ENCODE measurements at places on chromosomes 1 and 21. TPM values are rescaled to one million over a fixed set of nuclear protein-coding genes. Genes with fewer than 3 reads are reported as not detected.

GRCh38 chr1:201309416-201309815, 26.1 kb downstream of the PKP1 start:
- no peak for DNase-seq

DNA sequence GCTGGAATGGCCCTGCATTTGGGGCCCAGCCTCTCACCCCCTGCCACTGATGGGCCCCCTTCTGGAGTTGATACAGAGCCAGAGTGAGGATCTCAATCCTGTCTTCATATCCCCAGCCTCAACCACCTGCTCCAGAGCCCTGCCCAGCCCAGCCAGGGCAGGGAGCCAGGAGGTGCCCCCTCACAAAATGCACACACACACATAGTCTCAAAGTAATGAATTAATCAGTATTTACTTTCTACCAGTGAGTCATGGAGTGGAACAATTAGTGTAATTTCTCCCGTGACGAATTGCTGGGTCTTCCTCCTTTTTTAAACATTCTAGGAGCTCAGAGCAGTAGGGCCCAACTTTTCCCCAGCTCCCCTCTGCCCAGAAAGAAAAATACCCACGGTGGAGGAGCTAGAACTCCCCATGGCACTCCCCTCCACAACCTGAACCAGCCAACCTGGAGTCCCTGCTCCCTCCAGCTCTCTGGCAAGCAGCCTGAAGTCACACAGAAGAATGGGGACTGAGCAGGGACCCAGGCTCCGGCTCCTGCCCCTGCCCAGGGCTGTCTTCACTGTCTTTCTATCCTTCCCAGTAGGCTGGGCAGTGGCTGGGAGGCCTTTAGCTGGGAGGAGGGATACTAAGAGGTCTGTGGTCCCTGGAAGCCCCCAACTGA, 29.3 kb downstream of the SDC3 start:
- no peak for DNase-seq

DNA sequence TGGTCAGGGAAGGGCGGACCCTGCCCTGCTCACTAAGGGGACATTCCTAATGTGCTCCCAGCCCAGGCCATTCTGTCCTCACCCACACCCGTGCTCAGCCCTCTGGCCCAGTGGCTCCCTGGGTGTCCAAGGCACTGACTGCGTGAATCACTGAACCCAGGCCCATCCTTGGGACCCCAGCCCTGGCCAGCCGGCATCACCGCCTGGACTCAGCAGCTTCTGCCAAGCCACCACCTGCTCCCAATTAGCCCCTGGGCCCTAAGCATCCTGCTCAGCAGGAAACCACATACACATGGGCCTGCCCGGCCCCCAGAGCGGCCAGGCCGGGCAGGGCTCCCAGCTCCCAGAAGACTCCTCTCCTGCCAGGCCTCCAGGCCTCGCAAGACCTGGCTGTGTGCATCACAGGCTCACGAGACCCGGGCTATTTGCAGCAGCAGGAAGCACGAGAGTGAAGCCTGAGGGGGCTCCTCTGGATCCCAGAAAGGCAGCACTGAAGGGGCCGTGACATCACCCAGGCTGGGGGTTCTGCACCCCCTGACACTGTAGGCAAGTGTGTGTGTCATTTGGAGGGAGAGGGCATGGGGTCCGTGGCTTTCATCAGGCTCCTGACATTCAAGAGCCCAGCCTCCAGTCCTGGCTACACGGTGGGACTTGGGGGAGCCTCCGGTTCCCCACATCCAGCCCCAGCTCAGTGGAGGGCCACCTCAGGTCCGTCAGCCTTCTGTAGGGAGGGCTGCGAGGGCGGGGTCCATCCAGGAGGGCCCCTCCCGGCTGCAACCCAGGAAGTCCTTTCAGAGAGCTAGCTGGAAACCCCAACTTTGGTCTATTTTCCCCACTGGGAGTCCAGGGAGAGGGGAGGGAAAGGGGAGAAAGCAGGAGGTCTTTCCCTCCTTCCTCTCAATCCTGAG, 1.6 kb downstream of the MFAP2 start:
- peak; percentile 90 for DNase-seq

DNA sequence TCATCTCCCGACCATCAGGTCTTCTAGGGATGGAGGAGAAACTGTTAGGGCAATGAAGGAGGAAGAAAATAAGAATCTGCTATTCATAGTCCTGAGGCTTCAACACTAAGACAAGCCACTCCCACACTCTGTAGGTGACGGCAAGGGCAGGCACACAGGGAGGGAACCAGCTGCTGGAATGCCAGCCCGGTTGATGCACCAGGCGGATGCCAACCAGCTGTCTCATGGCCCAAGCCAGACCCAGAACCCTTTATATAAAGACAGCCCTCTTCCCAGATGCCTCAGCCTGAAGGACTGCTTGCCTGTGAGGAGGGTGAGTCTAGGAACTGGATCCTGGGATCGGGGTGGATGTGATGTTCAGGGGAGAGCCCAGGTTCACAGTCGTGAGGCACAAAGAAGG, at the start of gene KPRP:
TSS of gene KPRP (plus strand) at position 279 of the 400 bp plus-strand sequence. CDS start 1,564 bp downstream, outside the sequence.
- no peak for DNase-seq

GRCh38 chr1:76105372-76105771, 30.8 kb downstream of the ST6GALNAC3 start:
- DNase-seq: no peak

Gene SIM2
- total RNA-seq: not detected

DNA sequence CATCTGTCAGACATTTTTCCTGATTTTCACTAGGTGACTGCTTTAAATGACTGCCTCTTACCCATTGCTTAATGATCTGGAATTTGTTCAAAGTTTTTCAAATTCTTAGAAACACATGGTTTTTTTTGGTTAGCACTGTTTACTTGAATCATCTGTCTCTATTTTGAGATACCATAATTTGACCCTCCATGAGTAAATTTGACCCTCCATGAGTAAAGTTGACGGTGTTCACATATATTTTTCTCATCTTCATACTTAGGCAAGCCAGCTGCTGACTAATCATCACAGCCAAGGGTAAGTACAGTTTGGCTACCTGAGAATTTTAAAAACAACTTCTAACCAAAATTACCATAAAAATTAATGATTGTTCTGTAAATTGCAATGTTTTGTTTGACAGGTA, 586.5 kb downstream of the PTBP2 start:
- no peak for DNase-seq

- DNase-seq: no peak
Observed at GRCh38 chr1:215872658-215873057, 305.6 kb downstream of the KCTD3 start.

- no peak for DNase-seq
Observed at GRCh38 chr1:6157132-6157527, 23.0 kb downstream of the CHD5 start.

DNA sequence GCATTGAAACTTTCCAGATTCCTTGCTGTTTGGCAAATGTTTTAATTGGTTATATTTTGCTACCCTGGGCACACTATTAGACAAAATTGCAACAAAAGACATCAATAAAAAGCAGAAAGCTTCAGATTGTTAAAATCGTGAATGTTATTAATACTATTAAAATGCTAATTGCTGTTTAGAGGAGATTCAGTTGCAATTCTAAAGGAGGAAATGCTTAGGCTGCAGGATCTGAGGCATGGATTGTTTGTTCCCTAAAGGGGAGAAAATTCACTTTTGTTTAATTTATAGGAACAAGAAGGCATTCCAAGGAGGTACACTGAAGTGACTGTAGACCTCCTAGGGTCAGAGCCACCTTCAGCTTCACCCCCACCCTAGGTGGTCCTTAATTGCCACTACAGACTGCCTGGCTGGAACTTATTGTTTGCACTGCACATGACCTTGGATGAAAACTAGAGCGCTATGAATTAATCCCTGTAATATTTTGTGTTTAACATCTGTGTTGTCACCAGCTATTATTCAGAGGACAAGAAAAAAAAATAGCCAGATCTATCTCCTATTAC, 1266.9 kb upstream of the ADGRL2 start:
- DNase-seq: no peak

DNA sequence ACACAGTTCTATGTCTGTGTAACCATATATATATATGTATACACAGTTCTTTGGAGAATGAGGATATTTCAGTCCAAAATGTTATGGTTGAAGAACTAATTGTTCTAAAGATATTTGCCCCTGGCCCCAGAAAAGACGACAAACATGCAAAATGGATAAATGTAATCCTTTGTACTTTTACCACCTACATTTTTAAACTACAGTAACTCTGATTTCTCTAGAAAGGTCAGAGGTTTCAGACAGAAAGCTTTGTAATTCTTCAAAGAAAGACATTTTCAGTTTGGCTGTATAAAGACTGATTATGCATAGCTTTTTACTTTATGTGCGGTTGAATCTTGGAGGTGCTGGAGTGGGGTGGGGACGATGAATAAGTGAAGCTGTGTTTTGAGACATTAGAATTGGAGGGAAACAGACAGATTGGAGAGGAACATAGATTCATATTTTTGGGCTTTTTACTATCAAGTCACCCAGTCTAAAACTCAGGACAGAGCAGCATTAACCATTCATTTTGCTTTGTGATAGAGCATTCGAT, 16.6 kb downstream of the NFIA start:
- no peak for DNase-seq

Gene PTPN14
- total RNA-seq: 21.6 TPM

Gene MYOM3
- 0.08 TPM for total RNA-seq

- no peak for DNase-seq
Observed at GRCh38 chr1:36721261-36721660, 238.5 kb upstream of the CSF3R start.

DNA sequence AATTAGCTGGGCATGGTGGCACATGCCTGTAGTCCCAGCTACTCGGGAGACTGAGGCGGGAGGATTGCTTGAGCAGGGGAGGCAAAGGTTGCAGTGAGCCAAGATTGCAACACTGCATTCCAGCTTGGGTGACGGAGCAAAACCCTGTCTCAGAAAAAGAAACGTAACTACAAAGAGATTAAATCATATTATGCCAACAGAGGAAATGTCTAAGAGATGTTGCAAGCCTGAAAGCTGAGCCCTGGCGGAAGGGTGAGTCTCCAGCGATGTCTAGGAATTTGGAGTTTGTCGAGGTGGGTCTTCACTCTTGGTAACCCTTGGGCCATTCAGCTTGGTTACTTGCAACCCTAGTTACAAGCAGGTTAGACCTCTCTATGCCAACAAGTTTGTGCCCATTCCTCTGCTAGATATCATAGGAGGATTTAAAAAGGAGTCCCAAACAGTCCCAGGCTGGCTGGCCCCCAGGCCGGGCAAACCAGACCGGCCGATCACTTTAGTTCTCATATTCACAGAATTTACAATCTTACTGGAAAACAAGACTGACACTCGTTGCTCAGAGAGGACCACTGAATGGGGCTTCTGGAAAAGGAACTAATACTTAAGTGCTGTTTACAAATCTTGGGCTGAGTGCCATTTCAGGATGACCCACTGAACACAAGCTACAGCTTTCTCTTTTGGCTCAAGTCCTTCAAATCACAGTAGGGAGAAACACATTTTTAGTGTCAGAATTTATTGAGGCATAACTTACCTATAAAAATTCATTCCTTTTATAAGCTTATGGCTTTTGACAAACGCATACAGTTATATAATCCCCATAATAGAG, 27.1 kb downstream of the SLC30A1 start:
- DNase-seq: no peak

DNA sequence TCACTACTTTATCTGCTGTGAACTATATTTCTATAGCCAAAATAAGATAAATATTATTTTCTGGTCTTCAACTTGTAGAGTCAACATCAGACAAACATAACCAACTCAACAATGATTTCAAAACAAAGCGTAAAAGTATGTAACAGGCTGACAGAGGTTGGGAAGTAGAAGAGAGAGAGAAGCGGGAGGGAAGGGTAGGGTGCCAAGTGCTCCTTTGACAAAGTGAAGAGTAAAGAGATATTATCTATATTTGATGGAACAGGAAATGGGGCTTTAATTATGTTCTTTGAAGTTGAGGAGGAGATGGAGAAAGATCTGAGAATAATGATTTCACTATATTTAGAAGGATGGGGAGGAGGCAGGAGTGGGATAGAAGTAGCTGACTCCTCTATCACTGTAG, 70.1 kb downstream of the DNTTIP2 start:
- DNase-seq: no peak

- DNase-seq: no peak
Observed at GRCh38 chr1:90508376-90509167, 208.5 kb downstream of the BARHL2 start.

Gene GPR3
- total RNA-seq: 0.87 TPM

- DNase-seq: no peak
Observed at GRCh38 chr1:96688767-96689166, 32.8 kb upstream of the PTBP2 start.

GRCh38 chr1:41381692-41382479, 20.7 kb downstream of the FOXO6 start:
- peak; percentile 72 for DNase-seq

Gene KMO
- total RNA-seq: not detected

- peak; percentile 38 for DNase-seq
Observed at GRCh38 chr1:193104502-193104906, 710 bp downstream of the GLRX2 start.

DNA sequence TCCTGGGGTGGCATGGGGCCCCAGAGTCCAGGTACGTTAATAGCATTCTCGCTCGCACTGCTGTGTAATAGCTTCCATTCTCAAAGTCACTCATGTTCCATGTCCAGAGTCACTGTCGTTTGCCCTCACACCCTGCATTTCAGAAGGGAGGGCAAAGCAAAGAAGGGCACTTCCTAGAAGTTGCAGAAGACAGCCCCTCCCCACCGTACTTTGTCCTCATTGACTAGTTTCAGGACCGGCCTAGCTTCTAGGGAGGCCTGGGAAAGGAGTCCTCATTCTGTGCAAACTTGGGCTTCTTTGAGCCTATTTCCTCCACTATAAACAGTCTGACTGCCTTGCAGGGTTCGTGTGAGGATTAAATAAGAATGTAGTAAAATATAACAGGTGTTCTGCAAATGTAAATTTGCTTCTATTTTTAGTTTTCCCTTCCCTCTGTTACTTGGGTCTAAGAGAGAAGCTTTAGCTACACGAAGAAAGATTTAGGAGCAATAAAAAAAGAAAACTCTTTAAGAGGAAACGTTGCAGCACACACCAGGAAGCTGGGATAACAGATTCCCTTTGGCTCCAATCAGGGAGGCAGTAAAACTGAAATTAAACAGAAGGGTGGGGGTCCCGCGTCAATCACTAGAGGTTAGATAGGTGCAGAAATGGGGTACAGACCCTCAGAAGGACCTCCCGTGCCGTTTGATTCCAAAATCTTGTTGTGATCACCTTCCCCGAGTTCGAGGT, 40.1 kb downstream of the ACTL8 start:
- DNase-seq: no peak

GRCh38 chr1:177948336-177948972, 21.4 kb downstream of the SEC16B start:
- DNase-seq: peak; percentile 49

GRCh38 chr1:74712881-74713280, 20.0 kb downstream of the CRYZ start:
- DNase-seq: no peak

Gene BLACAT1
- 1.2 TPM for total RNA-seq

- DNase-seq: no peak
Observed at GRCh38 chr1:1974834-1975233, 28.8 kb downstream of the CFAP74 start.

- DNase-seq: no peak
Observed at GRCh38 chr1:78408810-78409209, 82.0 kb upstream of the PTGFR start.

GRCh38 chr1:156502894-156503697, 2.5 kb upstream of the MEF2D start:
- DNase-seq: peak; percentile 82

GRCh38 chr1:211677659-211678058, 2.2 kb upstream of the NEK2 start:
- no peak for DNase-seq
